NCI-H748 treated with DMSO at 0.1 percent for 48 hours (cell line): ENCODE measurements at places on chromosomes 6 and 20.

DNA sequence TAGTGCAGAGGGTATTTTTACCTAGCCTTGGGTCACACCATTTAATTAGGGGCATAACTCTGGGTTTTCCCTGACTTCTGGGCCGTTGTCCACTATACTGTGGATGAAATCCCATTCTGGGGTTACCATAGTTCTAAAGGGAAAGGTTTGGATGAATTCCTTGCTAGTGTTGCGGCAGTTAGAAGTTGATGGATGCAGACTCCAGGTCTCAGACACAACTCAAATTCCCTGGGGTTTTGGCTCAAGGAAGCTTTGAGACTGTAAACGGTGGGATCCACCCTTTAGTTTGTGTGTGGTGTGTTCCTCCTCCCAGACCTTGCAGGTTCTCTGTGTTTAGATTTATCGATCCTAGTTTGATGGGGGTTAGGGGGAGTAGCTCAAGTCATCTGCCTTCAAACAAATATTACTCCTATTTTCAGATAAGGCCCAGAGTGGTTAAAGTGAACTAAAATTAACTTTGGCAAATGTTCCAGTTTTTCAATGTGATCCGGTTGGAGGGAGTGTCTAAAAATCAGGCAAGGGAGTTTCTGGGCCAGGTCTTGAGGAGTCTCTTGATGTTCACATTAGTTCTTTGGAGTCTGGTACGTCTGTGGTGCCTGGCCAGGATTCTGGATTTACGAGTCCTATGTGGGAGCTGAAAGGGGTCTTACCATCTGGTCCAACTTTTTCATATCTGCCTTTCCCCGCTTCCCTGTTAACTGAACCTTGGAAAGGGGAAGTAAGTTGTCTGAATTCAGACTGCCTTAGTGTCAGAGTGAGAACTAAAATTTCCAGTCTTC lies 1.5 kb downstream of the RALY start:
- DNase-seq, result no peak

DNA sequence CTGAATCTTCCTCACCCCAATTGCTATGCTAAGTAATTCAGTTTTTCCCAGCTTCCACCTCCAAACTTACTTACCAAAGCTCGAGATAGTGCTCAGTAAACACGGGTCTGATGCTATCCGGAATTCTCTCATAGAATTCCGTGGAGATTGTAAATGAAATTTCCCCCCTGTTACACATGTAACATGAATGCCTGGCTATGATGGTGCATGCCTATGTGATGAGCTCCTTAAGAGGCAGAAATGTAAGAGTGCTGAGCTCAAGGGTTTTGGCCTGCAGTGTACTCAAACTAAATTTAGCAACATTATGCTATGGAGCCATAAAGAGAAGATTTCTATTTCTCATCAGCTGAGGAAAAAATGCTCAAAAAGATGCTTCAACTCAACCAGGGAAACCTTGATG lies 133.4 kb upstream of the FUT9 start:
- DNase-seq, result no peak

DNA sequence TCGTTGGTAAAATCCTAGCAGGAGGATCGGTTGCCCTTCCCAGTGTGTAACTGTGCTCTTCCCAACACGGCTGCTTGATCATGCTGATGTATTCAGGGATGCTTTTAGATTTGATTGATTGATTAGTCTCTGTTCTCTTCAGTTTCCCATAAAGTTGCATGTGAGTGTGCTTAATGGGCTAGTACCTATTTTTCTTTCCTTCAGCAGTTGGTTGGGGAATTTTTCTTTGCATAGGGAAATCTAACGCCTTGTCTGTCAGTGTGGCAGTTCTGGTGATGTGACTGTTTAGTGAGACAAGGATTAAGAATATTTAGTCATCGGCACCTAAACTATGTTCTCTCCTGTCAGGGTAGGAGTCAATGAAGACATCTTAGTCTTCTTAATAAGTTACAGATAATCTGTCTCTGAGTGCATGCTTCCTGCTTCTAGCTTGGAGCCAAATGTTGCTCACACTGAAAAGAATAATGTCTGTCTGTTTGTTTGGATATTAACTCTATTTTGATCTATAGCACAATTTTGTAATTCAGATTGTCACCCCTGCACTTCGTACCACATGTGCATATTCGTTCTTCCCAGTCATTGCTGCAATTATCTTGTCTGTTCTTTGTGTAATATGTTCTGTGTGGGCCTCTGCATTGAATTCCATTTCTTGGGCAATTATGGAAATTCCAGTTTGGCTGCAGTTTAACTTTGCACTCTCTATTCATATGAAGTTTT lies 169.9 kb downstream of the EDN1 start:
- DNase-seq, result no peak

DNA sequence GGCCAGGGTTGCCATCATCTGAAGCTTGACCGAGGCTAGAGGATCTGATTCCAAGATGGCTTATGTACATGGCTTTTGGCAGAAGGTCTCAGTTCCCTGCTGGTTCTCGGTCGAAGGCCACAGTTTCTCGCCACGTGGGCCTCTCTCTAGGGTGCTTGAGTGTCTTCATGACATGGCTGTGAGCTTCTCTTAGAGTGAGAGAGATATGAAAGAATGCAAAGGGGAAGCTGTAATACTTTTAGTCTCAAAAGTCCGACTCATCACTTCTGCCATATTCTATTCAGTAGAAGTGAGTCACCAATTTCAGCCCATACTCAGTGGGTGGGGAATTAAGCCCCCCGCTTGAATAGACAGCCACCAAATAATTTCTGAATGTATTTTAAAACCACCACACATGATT lies 94.2 kb downstream of the UTRN start:
- no peak for DNase-seq

DNA sequence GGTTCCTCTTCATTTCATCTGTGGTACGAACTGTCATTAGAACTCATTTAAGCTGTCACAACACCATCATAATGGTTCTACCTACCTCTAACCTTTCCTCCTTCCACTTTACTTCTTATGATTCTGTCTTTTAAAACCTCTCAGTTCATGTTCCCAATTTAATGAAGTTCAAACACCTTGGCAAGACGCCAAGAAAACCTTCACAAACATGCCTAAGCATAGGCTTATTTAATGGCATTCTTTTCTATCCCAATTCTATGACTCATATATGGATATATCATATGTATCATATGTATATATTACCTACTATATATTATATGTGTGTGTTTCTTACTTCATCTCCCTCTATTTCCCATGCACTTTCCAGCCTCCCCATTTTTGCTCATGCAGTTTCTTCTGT lies 283.4 kb upstream of the TBX18 start:
- DNase-seq, result no peak

DNA sequence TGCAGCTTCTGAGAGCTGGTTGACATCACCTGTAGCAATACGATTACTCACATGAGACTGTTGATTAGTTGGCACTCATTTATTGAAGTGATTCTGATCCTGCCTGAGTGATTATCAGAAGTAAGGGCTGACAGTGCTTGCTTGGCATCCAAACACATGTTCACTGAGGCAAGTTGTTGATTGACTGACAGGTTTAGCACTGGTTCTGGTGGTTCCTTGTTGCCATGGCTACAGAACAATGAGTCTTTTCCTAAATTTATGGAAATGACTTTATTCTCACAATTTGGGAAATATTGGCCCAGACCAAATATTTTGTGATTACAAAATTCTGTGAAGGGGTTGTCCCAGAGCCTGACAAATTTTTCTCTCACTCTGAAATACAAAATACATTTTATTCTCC lies 146.0 kb upstream of the RAB32 start:
- no peak for DNase-seq

DNA sequence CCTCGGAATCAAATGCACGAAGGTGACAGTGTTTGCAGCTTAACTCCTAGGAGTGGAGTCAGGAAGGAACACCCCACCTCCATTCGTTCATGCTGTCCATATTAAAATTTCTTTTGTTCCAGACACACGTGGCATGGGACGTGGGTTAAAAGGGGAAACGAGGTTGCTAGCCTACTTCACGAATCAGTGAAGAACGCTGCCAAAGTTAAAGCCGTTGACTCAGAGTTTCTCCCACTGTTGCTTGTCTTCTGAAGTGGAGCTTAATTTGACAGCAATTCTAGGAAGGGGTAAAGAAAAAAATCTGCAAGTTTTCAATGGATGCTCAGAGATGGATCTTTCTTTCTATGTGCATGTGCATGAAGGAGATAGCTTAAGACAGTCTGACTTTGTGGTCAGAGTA lies 499.1 kb downstream of the CD83 start:
- DNase-seq, result no peak

DNA sequence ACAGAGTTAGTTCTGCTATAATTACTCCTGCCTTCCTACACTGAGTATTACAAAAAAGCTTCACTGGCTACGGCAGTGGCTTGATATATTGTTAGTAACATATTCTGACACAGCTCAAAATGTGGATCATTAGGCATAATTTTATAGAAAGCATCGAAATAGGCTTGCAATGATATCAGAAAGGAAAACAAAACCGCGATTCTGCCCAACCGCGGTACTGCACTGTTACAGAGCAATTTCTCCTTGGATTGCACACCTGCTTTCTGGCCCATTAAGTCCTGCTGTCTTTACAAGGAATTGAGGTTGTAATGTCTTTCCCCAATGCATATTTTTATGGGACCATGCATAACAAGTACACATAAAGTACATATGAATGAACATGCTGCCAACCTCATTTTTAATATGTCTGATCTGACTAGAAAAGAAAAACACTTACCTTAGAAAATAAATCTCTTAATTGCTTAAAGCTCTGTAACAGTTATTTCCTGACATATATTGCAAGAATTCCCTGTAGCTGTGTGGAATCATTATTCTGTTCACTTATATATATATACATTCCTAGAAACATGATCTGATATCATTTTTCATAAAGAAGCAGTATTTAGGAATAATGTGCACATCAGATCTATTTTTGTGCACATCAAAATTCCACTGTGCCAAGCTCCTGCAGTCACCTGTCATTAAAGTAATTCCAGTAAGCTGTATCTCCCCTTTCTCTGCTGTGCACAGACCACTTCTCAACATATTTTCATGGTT lies 763.9 kb downstream of the HACE1 start:
- DNase-seq, result peak; percentile 17

DNA sequence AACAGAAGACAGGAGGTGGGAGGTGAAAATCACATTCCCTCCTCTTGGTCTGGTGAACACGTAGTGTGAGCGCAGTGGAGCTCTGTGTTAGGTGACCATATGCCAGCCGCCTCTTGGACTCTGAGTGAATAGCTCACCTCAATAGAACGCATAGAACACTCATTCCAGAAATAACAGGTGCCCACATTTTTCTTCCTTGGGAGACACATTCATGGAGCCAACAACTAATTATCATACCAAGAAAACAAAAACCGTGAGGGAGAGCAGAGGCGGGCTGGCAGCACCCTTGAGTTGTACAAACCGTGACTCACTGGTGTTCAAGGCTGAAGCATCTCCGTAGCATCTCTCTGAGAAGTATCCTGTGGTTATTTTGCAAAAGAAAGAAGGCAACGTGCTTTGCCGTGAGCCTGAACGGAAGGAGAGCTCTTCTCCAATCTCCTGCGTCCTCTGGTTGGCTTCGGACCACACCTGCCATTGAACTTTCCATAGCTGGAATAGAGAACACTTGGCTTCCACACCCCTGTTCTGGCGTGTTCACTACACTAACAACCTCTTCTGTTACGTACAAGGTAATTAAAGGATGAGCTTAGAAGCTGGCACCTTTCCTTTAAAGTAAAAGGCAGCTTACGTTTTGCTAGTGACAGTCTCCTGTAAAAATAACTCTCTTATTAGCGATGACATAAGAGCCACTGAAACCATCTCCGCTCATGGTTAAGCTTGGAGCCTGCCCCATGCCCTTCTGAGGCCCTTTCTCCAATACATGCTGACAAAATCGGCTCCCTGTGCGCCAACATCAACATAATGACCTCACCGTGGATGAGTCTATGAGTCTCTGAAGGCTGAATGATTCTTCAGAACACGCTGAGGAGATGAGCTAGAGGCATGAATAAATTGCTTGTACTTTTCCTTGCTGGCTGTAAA lies 30.2 kb upstream of the SGK1 start:
- DNase-seq, result no peak

- no peak for DNase-seq
These were observed 96.8 kb upstream of the SOX4 start for GRCh38 chr6:21496706-21497105.

- DNase-seq, result no peak
These were observed 105.5 kb downstream of the ARMC2 start for GRCh38 chr6:108953681-108954080.

GRCh38 chr6:121319112-121319553 lies 15.1 kb downstream of the TBC1D32 start:
- no peak for DNase-seq

- DNase-seq, result no peak
These were observed 123.3 kb upstream of the PHACTR3 start for GRCh38 chr20:59481067-59481466.

DNA sequence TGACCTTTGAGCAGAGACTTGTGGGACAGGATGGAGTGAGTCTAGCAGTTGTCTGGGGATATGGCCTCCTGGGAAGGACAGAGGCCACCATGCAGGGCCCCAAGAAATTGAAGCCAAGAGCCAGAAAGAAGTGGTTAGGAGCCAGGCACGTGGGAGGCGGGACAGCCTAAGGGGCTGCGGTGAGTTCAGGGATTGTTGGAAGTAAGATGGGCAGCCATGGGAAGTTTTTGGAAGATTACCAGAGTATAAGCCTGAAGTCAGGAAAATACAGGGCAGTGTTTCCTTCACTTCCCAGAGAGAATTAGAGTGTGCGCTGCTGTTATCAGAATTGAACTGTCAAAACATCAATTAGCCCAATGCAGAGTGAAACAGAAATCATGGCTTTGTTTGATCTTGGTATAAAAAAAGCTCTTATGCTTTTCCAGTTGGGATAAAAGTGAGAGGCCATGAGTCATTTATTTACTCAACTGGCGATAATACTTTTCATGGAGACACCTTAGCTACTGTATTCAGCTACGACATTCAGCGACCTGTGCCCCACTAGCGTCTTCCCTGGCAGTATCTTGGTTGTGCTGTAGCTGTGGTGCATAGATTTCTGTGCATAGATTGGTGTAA lies 66.9 kb downstream of the PHACTR2 start:
- no peak for DNase-seq

DNA sequence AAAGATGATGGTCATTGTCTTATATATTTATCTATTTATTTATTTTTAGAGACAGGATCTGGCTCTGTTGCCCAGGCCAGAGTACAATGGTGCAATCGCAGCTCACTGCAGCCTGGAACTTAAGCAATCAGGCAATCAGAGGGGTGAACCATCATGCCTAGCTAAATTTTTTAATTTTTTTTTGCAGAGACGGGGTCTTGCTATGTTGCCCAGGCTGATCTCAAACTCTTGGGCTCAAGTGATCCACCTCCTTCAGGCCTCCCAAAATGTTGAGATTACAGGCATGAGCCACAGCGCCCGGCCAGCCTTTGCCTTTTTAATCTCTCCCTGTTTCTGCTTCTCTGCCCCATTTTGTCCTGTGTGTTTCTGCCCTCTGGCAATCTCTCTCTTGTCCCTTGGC lies 102.2 kb downstream of the NCR2 start:
- DNase-seq, result no peak

- no peak for DNase-seq
These were observed 3.9 kb downstream of the TXLNB start for GRCh38 chr6:139287868-139288267.

DNA sequence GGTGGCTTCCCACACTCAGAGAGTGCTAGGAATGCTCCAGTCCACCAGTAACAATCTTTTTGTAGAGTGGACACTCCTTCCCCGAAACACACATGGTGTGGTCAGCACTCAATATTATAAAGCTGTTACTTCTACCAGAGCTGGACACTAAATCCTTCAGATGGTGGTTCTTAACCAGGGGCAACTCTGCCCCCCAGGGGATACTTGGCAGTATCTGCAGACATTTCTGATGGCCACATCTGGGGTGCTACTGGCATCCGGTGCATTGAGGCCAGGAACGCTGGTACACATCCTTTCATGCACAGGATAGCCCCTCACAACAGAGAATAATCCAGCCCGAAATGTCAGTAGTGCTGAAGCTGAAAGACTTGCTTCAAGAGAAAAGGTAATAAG lies 124.4 kb downstream of the NFATC2 start:
- no peak for DNase-seq
